ENCODE measurements at places on chromosomes 12 and 14.

GRCh38 chr12:76020281-76020680, 11.3 kb downstream of the PHLDA1 start:
- DNase-seq, result peak; percentile 61

GRCh38 chr12:22160396-22161003, 114.5 kb downstream of the CMAS start:
- DNase-seq, result no peak

DNA sequence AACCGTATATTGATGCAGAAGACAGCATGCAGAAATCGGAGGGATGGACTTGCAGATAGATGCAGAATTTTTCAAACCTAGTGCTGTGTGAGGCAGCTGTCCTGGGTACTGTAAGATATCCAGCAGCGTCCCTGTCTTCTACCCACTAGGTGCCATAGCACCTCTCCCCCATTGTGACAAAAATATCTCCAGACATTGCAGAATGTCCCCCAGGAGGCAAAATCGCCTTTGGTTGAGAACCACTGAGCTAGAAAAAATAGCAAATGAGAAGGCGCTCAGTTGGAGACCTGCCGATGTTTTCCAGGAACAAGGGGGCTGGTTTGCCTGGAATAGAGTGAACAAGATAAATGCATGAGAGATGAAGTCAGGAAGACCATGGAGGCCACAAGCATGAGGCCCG, 67.9 kb upstream of the TMEM132D start:
- no peak for DNase-seq

DNA sequence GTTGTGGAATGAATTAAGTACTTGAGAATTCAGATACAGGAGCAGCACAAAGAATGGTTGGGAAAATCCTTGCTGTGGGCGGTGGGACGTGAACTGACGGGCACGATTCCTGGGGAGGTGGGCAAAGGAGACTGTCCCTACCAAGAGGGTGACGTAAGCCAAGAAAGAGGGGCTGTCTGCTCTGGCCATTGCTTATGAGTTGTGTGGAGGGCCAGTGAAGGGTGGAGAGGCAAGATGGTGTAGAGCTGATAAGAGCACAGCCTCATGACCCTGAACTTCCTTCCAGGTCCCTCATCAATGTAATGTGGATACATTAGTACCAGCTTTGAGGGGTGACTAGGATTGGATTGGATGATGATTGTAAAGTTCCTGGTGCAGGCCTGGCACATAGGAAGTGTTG, 50.2 kb downstream of the WDR20 start:
- no peak for DNase-seq

DNA sequence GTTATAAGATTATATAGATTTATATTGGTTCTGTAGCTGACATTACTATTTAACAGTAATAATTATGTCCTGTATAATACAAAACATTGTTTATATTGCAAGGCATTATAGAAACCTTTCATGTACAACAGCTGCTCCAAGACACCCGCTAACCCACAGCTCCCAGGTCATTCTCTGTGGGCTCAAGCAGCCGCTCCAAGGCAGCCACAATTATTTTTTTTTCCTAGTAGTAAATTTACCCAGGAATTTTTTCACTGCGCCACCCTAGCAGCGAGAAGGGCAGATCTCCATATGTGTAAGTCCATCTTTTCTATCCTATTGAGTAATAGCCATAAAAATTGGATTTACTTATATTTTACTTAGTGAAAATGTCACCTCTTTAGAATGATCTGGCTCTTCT, 36.3 kb downstream of the KNTC1 start:
- no peak for DNase-seq

GRCh38 chr14:66365388-66365787, 120.8 kb upstream of the CCDC196 start:
- DNase-seq, result no peak

DNA sequence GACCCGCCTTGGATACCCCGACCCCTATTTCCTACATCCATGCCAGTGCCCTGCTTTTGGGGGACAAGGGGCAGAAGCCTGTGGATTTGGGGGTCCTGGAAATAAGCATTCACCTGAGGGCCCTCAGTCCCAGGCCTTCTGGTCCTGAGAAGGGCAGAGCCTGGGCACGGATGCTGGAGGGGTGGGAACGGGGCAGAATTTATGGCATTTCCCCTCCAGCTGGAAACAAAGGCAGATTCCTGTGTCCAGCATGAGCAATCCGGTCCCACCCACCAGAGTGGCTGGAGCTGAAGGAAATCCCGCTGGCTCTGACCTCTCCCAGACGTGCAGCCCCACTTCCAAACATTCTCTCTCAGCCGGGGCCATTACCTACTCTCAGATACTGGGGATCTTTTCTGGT, 9.3 kb downstream of the ANKRD33 start:
- DNase-seq, result no peak

- no peak for DNase-seq
Observed at GRCh38 chr12:87827638-87828264, 201.4 kb downstream of the C12orf50 start.

- no peak for DNase-seq
Observed at GRCh38 chr12:100484183-100484886, 10.7 kb downstream of the NR1H4 start.

GRCh38 chr14:77299771-77300170, 20.9 kb downstream of the POMT2 start:
- no peak for DNase-seq

DNA sequence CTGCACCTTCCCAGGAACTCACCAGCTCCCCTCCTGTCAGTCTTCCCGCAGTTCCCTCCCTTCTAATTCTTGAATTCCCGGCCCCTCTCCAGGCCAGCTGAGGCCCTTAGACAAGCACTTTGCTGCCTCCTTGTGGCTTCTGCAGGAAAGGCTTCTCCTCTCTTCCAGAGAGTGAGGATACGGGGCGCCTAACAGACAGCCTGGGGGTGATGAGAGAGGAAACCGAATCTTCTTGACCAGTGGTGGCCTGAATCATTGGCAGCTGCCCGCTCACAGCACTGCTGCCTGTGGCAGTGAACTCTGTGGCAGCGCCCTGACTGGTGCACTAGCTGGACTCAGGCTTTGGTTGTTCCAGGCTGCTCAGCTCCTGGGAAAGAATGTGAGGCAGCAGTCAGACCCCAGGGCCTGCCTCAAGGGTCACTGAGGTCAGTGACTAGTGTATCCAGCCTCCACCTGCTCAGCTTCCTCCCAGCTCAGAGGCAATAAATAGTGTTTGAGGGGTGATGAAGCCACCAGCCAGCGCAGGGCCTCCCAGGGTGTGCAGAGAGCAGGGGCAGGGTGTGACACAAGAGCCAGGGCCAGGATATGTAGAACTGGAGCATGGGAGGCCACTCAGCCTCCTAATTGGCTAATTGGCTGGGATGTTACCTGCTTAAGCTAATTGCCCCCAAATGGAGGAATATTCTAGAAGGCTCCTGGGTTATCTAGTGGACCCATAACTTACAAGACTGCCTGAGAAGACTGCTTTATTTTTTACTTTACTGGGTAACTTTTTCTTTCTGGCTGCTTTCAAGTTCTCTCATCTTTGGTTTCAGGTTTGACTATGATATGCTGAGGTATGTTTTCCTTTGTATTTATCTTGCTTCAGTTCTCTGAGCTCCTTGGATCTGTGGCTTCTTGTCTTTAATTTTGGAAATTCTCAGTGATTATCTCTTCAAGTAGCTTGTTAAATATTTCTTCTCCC, 12.9 kb upstream of the MCRS1 start:
- peak; percentile 58 for DNase-seq

DNA sequence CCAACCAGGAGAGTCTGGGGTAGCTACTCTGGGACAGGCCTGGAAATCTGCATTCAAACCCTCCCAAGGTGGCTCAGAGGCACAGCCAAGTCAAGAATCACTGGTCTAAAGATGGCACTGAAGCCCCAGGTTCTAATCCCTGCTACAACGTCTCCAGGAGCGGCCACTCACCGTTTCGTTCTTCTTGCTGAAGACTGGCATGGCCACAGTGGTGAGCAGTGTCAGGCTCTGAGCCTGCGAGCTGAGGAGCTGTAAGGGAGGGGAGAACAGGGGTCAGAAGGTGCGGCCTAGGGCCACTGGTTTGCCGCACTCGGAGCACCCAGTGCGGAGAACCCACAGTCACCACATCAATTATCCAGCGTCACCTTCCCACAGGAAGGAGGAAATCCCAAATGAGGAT, 38.8 kb downstream of the CACNA2D4 start:
- DNase-seq, result no peak

GRCh38 chr14:71716041-71716772, 216.0 kb upstream of the RGS6 start:
- DNase-seq, result no peak

DNA sequence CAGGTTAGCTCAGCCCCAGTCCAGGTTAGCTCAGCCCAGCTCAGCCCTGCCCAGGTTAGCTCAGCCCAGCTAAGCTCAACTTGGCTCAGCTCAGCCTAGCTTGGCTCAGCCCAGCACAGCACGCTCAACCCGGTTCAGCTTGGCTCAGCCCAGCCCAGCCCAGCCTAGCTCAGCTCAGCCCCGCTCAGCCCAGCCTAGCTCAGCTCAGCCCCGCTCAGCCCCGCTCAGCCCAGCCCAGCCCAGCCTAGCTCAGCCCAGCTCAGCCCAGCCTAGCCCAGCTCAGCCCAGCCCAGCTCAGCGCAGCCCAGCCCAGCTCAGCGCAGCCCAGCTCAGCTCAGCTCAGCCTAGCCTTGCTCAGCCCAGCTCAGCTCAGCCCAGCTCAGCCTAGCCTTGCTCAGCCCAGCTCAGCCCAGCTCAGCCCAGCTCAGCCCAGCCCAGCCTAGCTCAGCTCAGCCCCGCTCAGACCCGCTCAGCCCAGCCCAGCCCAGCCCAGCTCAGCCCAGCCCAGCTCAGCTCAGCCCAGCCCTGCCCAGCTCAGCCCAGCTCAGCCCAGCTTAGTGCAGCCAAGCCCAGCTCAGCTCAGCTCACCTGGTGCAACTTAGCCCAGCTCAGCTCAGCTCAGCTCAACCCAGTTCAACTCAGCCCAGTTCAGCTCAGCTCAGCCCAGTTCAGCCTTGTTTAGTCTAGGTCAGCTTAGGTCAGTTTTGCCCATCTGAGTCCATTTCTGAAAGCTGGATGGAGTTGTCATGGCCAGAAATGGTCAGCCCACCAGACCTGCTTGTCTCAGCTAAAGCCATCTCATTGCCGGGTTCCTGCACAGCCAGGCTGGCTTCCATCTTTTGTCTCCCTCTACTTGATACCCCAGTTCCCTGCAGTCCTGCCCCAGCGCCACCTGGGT, 333.6 kb downstream of the TMEM121 start:
- peak; percentile 50 for DNase-seq

GRCh38 chr14:91387169-91387835, 30.3 kb downstream of the CCDC88C start:
- DNase-seq, result no peak

GRCh38 chr12:28851781-28852180, 297.3 kb upstream of the FAR2 start:
- DNase-seq, result no peak

DNA sequence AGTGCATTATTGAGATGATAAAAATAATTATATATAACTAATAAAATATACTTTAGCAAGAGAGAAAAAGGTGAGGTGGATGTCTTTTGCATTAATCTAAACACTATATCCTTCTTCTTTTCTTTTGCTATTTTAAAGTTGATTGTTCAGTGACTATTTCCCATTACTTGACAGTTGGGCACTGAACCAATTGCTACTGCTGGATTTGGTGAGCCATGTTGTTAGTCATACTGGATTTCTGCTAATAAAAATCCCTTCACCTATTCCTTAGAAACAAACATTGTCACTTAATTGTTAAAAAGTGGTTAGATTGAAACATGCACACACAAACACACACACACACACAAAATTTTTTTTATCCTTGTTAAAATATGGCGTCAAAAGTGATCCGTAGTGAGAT, 251.6 kb upstream of the ALG10 start:
- no peak for DNase-seq

DNA sequence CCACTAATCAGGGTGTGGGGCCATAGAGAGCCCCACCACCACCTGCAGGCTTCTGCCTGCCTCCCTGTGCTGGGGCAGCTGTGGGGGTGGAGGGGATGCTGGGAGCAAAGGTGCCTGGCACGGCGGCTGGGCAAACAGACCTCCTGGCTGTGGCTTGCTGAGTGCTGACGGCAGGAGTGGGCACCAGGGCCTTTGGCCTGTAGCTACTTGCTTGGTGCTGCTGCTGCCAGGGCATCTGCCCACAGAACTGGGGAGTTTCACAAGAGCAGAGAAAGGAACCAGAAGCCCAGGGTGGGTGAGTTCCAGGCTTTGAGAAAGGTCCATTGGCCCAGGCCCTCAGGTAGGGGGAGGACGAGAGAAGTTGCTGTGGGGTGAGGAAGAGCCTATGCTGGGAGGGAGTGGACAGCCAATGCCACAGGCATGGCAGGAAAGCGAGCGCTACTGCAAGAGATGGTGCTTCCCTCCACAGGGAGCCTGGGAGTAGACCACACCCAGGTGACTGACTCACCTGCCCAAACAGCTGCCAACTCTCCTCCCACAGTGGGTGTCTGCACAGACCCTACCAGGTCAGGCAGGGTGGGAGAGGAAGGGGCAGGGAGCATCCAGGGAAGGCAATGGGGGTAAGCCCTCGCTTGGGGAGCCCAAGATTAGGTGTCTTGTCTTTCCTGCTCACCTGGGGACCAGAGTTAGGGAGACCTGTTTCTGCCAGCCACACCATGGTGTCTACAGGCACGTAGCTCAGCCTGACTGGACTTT, 39.0 kb upstream of the HDAC7 start:
- DNase-seq, result no peak

- no peak for DNase-seq
Observed at GRCh38 chr14:69504775-69505174, 20.2 kb downstream of the PLEKHD1 start.

GRCh38 chr12:12503384-12504078, 59.1 kb downstream of the DUSP16 start:
- peak; percentile 38 for DNase-seq

DNA sequence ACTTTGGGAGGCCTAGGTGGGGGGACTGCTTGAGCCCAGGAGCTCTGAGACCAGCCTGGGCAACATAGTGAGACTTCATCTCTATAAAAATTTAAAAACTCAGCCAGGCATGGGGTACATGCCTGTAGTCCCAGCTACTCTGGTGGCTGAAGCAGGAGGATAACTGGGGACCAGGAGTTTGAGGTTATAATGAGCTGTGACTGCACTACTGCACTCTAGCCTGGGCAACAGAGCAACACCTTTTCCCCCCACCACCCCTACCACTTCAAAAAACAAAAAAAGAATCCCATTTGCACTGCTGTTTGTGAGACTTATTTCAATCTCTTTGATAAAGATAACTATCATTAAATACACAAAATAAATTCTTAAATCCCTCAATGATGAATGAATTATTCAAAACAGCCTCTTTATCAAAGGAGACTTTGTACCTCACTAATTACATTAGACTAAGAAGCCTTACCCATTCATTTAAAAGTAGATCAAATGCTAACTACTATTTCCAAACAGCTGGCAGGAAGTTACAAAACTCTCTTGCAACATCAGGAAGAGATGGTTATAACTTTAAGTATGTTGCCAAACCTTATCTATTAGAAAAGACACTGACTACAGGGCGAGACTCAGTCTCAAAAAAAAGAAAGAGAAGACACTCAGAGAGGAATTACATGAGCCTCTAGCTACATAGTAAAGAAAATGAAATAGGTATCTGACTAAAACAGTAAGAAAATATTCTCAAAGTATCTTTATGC, 14.7 kb downstream of the BLTP3B start:
- no peak for DNase-seq
